ENCODE measurements at places on chromosomes 7 and 10. TPM values are rescaled to one million over a fixed set of nuclear protein-coding genes. Genes with fewer than 3 reads are reported as not detected.

DNA sequence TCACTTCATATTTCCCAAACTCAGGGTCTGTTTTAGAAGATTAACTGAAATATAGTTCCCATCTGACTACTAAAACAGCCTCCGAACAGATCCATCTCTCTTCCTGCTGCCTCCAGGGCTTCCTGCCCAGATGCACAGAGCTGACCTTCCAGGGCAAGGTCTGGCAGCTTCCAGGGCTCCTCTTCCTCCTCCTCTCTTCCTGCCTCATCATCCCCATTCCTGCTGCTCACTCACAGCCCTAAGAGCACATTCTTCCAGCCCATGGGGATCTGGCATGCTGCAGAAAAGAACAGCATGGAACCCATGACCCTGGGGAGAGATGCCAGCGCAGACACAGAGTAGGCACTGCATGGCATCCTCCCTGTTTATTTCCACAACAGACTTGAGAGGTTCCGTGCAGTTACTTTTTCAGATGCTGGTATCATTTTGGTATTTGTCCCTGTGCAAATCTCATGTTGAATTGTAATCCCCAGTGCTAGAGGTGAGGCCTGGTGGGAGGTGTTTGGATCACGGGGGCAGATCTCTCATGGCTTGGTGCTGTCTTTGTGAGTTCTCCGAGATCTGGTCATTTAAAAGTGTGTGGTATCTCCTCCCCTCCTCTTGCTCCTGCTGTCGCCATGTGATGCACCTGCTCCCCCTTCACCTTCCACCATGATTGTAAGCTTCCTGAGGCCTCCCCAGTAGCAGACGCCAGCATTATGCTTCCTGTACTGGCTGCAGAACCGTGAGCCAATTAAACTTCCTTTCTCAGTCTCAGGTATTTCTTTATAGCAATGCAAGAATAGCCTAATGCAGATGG, 4.4 kb downstream of the PKD1L1 start:
- peak; percentile 15 for DNase-seq

DNA sequence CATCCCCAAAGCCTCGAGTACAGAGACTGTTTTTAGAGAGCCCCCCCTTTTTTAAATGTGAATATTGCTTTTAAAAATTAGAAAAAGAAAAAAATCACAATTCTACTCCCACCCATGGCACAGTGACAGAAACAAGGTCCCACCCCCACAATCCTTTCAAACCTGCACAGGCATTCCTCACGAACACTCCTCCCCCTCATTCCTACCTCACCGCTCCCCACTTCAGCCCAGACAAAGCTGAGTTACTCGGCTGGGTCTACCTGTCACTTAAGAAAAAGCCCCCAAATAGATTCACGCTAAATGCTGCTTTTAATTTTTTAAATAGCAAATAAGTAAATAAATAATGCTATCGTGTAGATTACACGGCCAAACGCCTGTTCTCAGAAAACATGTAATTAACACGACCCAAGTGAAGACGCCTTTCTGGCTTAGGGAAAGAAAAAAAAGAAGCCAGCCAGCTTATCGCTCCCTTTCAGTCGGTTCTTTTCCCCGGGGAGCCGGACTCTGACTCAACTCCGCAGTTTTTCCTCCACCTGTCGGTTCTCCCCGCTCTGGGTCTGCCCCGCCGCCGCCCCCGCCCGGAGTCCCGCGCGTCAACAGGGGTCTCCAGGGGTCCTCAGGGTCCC, 739 bp downstream of the MPP7 start:
- DNase-seq = no peak

DNA sequence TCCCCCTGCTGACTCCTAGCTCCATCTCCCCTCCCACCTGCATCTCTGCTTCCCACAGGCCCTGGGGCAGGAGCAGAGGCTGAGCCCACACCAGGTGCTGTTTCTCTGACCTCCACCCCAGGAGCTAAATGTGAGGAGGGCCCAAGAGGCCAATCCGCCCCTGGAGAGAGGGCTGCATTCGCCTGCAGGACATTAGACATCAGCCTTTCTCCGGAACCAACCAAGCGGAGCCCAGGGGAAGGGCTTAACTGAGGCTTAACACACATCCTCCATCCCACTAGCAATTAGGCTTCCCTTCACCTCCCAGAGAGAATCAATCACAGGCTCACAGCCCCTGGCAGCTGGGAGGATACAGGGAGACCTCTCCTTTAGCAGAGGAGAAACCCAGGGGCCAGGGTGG, 50.5 kb downstream of the SH3PXD2A start:
- no peak for DNase-seq

DNA sequence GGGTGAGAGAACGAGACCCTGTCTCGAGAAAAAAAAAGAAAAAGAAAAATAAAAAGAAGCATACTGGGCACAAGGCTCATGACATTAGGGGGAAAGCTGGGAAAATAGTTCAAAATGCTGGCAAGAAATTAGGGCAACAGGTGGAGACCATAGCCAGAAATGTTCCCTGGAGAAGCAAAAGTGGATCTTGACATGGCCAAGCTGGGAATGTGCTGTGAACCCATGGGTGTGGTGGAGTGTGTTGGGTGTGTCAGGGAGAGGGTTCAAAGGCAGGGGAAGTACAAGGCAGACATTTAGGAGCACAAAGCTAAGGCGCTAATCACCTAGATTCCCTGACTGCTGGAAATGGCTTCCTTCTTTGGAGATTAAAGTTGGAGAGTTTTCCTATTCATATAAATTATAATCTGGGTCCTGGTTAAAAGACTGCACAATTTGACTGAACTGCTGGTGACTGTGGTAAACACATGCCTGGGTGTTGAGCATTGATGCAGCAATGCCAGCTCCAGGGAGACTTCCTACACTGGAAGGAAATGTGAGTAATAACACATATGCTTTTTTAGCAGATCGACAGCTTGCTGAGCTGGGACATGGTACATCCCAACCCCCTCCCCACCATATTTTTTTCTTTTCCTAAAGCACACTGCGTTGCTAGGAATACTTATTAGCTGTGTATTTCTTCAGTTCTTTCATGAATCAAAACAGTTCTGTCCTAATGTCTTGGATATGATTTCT, 70.1 kb upstream of the ARHGAP21 start:
- DNase-seq = no peak

DNA sequence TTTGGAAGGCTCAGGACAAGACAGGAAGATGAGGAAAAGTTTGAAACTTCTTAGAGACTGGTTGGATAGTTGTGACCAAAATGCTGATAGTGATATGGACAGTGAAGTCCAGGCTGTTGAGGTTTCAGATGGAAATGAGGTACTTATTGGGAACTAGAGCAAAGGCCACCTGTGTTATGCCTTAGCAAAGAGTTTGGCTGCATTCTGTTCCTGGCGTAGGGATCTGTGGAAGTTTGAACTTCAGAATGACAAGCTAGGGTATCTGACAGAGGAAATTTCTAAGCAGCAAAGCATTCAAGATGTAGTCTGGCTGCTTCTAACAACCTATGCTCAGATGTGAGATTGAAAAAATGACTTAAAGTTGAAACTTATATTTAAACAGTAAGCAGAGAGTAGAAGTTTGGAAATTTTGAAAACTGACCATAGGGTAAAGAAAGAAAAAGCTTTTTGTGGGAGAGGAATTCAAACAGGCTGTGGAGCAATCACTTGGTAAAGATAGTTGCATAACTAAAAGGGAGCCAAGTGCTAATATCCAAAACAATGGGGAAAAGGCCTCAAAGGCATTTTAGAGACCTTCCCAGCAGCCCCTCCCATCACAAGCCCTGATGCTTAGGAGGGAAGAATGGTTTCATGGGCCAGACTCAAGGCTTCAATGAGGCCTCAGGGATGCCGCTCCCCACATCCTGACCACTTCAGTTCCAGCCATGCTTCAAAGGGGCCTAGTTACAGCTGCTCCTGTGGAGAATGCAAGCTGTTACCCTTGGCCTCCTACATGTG, 415.1 kb downstream of the INHBA start:
- no peak for DNase-seq

DNA sequence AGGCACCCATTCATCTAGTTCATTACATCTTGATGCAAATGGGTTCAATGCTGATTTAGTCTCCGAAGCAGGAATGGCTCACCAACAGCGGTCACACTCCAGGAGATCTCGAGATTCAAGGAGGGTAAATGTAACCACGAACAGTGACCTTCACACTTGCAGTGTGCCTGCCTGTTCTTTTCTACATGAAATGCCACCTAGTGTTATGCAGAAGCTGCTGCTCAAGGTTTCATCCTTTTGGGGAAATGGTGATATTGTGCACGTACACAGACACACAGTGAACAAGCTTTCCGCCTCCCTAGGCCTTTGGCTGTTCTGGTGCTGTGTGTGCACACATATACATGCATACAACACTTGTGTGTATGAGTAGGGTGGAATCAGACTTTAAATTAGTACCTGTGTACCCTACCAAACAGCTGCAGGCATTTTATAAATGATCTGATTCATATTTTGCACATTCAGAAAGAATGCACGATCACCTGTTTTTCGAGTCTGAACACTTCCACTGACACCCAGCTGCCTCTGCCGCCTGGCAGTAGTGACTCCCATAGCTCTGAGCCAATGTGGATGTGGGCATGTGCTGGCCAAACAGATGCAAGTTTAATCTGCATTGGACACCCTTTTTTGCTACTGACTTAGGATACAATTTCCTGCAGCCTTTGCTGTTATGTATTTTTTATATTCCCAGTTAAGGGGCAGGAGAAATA, 100.5 kb downstream of the TACC2 start:
- peak; percentile 83 for DNase-seq

DNA sequence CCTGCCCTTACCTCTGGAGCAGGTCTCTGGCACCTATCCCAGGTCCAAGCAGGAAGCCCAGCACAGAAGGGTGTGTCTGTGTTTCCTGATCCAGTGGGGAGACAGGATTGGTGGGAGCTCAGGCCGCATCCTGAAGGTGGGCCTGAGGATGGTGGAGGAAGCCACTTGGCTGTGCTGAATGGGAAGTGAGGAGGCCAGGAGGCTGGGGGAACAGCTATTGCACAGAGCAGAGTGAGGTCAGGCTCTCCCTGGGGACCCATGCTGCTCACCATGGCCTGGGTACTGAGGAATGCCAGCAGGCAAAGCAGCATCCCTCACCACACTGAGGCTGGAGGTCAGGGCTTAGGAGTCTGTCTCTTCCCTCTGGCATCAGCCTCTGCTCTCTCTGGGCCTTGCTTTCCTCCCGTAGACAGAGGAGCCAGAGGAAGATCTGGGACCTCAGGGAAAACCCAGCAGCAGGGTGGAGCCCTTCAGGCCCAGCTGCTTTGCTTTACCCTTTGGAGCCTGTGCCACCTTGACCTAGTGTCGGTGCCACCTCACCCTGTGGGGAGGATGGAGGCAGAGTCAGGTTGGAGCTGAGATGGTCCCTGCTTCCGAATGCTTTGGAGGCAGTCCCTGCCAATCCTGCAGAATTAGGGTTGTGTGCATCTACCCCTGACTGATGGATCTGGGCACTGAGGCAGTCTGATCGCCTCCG, 39.0 kb downstream of the CDH23 start:
- DNase-seq = no peak

GRCh38 chr7:134513169-134513752, 14.1 kb upstream of the AKR1B10 start:
- DNase-seq = peak; percentile 12

DNA sequence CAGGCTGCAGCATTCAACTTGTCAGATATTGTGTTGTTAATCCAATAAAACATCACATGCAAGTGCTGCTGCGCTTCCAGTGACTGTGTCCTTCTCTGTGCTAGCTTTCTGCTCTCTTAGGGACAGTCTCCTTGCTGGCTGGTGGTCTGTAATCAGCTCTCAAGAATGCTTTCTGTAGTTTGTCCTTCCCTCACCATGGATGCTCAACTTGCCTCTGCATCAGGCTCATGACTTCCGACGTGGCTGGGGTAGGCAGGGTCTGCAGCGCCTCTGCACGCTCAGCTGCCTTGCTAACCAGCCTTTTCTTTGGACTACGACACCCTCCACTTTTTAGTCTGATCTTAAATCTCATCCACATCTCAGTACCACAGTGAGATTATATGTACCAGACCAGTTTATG, 58.3 kb downstream of the MMRN2 start:
- peak; percentile 6 for DNase-seq

- no peak for DNase-seq
Observed at GRCh38 chr10:80279146-80279545, 10.3 kb downstream of the MAT1A start.

DNA sequence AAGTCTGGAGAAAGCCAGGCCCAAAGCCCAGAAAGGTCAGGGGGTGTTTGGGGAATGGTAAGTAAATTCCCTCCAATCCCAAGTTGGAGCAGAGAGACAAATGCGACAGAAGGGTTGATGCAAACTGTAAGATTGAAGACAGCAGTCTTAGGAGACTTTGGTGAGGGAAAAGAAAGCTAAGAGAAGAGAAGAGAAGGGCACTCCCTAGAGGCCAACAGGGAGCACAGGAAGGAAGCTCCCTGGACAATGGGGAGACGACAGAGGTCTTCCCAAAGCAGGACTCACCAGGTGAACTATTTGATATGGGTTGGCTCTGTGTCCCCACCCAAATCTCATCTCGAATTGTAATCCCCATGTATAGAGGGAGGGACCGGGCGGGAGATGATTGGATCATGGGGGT, 151.5 kb downstream of the KIF20B start:
- no peak for DNase-seq

DNA sequence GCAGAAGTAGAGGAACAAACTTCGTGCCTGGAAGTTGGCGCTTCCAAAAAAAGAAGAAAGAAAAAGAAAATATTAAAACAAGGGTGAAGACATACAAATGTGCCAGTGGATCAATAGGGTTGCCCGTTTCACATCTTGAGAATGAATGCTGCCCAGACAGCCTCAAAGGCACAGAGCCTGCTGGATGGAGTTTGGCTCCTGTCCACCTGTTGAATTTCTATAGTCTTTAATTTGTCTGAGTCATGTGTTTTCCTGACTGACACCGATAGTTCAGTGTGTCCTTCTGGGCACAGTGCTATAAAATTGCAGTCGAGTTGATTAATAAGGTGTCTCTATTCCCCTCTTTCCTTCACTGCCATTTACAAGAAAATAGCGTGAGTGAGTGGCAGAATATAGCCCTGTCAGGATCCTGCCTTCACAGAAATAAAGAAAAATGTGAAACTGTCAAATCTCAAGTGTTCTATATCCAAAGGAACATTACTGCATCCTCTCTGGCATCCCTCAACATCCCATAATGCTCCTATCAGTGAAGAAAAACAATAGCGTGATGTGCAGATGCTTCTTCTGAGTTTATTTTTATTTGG, 471.3 kb upstream of the AUTS2 start:
- DNase-seq = no peak

Gene ACTR1A
- 134 TPM for total RNA-seq

Gene SCART1
- total RNA-seq = 1.7 TPM

Gene NPSR1
- 0.59 TPM for total RNA-seq

Gene FBXL13
- 7.2 TPM for total RNA-seq

Gene PRF1
- 0.40 TPM for total RNA-seq

Gene MMRN2
- 14.9 TPM for total RNA-seq

Gene CLRN3
- total RNA-seq = 0.20 TPM

Gene OGDHL
- total RNA-seq = 23.3 TPM

Gene DDX50
- 51.8 TPM for total RNA-seq
